ENCODE measurements at places on chromosomes 2 and 18.

- peaks cover 37% of the 10 kb centered on the region for H3K36me3 ChIP-seq
- H3K27me3 ChIP-seq, result no peaks in the 10 kb centered on the region
- no peak for DNase-seq
Observed at GRCh38 chr18:76935722-76936337, 113.5 kb downstream of the ZNF236 start.

DNA sequence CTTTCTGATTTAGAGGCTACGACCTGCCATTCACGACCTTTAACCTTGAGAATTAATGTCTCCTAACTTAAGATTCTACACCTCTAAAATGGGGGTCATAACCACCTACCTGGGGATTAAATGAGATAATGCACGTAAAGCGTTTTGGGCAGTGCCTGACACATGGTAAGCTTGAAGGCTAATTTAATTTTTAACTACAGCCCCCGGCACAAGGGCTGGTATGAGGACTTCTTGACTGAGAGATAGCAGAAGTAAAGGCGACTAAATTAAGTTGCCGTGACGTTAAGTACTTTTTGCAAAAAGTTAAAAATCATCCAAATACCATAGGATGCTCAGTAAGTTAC lies 549 bp downstream of the MRPL35 start:
- peaks cover 15% of the 10 kb centered on the region for H3K4me1 ChIP-seq
- peak overlapping the region; percentile 86 for H3K4me3 ChIP-seq
- DNase-seq, result no peak
- peak overlapping the region; percentile 54 for H3K27ac ChIP-seq
- H3K36me3 ChIP-seq, result peaks cover 2% of the 10 kb centered on the region
- H3K27me3 ChIP-seq, result no peaks in the 10 kb centered on the region

DNA sequence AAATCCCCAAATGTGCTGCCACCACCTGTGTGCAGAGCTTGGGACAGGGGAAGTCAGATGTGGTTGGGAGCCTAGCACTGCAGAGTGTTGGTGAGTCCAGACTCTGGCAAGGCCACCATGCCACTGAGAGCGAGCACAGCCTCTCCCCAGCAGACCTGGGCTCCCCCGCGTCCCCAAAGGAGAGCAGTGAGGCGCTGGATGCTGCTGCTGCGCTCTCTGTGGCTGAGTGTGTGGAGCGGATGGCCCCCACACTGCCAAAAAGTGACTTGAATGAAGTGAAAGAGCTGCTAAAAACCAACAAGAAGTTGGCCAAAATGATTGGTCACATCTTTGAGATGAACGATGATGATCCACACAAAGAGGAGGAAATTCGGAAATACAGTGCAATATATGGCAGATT lies 10.7 kb downstream of the NAB1 start:
- no peak overlapping the region for H3K4me3 ChIP-seq
- no peak overlapping the region for H3K27ac ChIP-seq
- no peaks in the 10 kb centered on the region for H3K4me1 ChIP-seq
- H3K27me3 ChIP-seq, result no peaks in the 10 kb centered on the region
- DNase-seq, result no peak

- no peak overlapping the region for H3K4me3 ChIP-seq
- H3K27me3 ChIP-seq, result no peaks in the 10 kb centered on the region
- H3K36me3 ChIP-seq, result peaks cover 9% of the 10 kb centered on the region
- H3K4me1 ChIP-seq, result peaks cover 3% of the 10 kb centered on the region
Observed at GRCh38 chr2:229489016-229489415, 217.9 kb upstream of the PID1 start.

GRCh38 chr2:188966728-188967440 lies 7.3 kb upstream of the COL3A1 start:
- H3K27ac ChIP-seq, result peak overlapping the region; percentile 1
- no peak overlapping the region for H3K4me3 ChIP-seq
- no peaks in the 10 kb centered on the region for H3K36me3 ChIP-seq
- no peaks in the 10 kb centered on the region for H3K27me3 ChIP-seq

DNA sequence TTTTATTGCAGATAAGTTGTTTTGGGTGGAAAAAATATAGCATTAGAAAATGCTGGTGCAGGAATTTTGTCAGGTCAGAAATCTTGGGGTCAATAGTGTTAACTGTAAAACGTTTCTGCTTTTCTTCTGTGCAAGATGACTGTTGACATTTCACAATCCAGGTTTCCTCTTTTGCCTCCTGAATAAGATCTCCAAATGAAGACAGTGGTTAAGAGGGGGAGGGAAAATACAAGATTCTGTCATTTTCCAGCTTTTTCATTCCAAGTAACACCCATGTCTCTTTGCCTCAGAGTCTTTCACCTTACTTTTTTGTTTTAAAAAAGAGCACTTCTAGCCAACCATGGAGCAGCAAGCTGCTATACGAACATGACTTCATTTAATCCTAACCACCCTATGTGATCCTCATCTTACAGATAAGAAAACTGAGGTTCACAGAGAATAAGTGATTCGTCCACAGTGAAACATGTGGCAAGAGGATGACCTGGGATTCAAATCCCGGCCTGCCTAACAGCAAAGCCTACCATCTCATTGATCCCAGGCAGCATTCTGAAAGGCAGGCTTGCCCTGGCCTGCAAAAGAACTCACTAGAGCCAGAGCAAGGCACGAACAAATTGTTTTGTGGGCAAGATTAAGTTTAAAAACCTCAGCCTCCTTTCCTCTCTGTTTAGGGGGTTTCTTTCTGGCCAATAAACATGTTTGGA lies 3.0 kb downstream of the PLEK start:
- H3K27me3 ChIP-seq, result no peaks in the 10 kb centered on the region
- no peak overlapping the region for H3K4me3 ChIP-seq
- no peaks in the 10 kb centered on the region for H3K36me3 ChIP-seq
- no peak for DNase-seq
- H3K4me1 ChIP-seq, result peaks cover 8% of the 10 kb centered on the region
- peak overlapping the region; percentile 20 for H3K27ac ChIP-seq

- H3K27me3 ChIP-seq, result no peaks in the 10 kb centered on the region
- peaks cover 44% of the 10 kb centered on the region for H3K4me1 ChIP-seq
- no peak for DNase-seq
- H3K36me3 ChIP-seq, result peaks cover 12% of the 10 kb centered on the region
Observed at GRCh38 chr2:216687646-216688045, 7.7 kb downstream of the IGFBP5 start.

All from spinal cord (tissue), 10 donors.